CD8-positive, alpha-beta memory T cell (primary cell): ENCODE measurements at places on chromosomes 5 and 9.

DNA sequence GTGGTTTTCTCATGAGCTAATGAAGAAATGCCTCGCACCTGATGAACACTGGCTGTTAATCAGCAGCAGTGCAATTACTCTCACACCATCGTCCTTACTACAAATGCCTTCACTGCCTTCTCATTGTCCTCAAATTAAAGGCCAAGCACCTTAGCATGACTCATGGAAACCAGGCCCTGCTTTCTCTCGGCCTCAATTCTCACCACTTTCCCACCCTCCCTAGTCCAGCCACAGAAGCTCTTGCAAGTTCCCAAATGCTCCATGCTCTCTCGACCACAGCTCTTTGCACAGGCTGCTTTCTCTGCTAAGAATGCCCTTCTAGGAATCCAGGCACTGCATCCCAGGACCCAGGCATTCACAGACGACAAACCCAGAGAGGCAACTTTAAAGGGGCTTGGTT, 94.6 kb upstream of the KLF4 start:
- no peak for DNase-seq

GRCh38 chr9:34134521-34134920, 8.0 kb upstream of the DCAF12 start:
- no peak for DNase-seq

- no peak for DNase-seq
Observed at GRCh38 chr5:133681896-133682295, 69.6 kb upstream of the FSTL4 start.

DNA sequence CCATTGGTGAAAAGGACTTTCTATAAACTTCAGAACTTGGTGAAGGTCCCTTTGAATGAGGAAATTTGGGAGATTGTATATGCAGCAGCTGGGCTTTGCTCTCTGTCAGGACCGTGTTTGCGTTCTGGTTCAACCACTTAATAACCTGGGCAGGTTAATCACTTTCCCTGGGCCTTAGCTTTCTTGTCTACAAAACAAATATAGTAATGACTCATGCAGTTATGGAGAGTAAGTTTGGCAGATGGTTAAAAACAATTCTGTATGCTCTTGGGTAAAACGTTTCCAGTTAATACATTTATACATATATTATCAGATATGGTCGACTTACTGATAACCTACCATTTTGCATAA, 197.0 kb downstream of the ARHGEF28 start:
- no peak for DNase-seq

DNA sequence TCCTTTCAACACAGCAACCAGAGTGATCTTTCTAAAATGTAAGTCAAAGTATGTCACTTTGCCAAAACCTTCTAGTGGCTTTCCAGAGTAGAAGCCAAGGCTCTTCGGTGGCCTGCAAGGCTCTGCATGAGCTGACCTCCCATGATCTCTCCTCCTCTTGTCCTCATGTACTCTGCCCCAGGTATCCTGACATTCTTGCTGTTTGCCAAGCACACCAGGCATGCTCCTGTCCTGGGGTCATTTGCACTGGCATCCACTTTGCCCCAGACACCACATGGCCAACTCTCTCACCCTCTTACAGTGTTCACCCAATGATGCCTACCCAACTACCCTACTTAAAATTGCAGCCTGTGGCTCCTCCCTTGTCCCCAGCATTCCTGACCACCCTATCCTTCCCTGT, 86.3 kb downstream of the ZNF618 start:
- no peak for DNase-seq

DNA sequence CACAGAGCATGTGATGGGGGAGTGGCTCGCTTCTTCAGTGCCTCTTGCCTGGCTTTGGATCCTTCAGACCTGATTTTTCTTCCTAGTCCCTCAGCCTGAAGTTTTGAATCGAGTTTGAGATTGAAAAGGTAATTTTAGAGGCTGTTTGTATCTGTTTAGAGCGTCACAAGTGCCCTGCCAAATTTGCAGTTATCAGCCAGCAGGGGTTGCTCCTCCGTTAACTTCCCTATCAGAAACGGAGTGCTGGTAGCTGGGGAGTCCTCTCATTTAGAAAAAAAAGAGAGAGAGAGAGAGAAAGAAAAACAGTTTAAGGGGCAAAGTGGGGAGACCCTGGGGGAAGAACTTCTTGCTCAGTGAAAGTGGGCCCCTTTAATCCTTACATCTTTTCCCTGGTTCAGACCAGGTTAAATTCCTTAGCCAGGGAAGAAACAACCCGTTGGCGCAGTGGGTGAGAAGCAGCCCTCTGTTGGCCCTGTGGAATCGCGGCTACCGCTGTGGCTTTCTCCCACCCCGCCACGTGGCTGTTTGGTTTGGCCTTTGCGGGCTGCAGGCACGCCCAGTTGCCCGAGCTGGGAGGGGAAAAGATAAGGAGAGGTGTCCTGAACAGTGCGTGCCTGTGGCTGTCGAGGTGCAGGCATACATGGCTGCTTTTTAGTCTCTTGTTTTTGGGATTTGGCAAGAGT, 576.7 kb upstream of the ACO1 start:
- DNase-seq, result no peak

GRCh38 chr5:40551496-40552491, 127.9 kb upstream of the PTGER4 start:
- DNase-seq, result no peak

DNA sequence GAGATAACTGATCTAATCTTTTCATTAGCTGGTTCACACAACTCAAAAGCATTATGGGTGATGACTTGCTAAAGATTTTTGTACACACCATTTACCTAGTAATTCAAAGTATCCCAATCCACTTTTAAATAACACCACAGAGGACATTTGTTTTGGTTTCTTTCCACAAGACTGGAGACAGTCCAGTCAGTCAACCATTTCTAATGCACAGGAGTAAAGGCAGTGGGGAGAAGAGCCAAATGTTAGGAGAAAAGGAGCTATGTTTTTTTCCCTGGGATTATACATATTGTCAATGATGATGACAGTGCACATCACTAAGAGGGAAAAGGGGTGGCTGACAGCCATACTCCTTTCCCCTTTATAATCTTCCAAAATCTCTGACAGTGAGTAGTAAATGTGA, 240.9 kb downstream of the GABRB2 start:
- DNase-seq, result no peak

GRCh38 chr5:66839636-66840185, 243.5 kb downstream of the MAST4 start:
- DNase-seq, result no peak

DNA sequence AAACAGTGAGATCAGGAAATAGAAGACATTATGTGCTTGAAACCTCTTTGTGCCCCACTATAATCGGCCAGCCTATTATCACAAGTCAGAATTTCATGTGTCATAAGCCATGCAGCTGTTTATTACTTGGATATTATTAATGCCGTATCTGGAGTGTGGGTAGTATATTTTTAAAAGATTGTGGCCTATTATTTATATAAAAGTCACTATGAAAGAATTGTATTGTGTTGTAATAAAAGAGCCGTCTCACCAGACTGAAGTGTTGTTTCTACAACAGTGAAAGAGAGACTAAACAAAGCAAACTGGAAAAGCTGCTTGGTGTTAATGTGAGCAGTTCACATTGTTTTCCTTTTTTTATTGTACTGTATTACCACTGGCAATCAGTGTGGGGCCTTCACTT, 449.1 kb downstream of the PSAT1 start:
- no peak for DNase-seq

GRCh38 chr9:85108229-85108628, 438.7 kb downstream of the NTRK2 start:
- DNase-seq, result no peak

DNA sequence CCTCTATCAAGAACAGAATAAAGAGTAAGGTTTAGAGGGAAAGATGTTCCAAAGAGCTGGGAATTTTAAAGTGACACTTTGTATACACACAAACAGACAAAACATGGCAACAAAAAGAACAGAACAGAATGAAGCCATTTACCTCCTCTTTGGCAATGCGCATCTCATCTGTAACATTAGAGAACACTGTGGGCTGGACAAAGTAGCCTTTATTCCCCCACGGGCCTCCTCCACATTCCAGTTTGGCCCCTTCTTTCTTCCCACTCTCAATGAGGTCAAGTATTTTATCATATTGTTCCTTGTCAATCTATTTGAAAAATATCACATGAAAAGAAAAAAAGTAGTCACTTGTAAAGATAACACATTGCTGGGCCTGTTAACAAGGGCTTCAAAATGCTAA, 41.0 kb downstream of the ALDH1A1 start:
- DNase-seq, result no peak

DNA sequence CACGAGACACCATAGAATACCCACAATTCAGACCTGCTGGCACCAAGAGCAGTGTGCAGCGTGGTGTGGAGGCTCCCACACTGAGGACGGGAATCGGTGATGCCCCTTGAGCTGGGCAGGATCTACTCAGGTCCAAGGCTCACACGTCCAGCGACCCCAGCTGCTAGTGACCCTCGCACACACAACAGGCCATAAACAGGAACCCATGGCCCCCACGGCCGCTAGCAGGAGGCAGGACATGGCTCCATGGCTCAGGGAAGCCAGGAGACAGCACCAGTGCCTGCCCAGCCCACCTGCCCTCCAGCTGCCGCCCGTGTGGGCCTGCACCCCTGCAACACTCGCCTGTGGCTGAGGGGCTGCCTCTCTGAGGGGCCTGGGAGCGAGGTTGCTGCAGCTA, 43.4 kb upstream of the SLC9A3 start:
- DNase-seq, result no peak

DNA sequence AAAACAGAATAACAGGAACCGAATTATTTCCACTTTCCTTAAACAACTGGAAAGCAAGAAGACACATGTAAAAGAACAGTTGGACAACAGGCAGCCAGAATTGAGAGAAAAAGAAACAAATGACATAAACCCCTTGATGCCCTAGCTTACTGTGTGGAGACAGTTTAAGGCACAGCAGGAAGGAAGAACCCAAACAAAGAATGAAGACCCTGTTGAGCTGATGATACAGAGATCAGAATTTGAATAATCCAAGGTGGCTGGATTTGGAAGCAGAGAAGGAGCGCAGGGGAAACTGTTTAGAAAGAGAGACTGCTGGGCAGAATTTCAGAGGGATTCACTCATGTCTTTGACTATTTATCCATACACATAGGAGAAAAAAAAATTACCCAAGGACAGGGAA, 316.3 kb upstream of the POU5F2 start:
- no peak for DNase-seq

DNA sequence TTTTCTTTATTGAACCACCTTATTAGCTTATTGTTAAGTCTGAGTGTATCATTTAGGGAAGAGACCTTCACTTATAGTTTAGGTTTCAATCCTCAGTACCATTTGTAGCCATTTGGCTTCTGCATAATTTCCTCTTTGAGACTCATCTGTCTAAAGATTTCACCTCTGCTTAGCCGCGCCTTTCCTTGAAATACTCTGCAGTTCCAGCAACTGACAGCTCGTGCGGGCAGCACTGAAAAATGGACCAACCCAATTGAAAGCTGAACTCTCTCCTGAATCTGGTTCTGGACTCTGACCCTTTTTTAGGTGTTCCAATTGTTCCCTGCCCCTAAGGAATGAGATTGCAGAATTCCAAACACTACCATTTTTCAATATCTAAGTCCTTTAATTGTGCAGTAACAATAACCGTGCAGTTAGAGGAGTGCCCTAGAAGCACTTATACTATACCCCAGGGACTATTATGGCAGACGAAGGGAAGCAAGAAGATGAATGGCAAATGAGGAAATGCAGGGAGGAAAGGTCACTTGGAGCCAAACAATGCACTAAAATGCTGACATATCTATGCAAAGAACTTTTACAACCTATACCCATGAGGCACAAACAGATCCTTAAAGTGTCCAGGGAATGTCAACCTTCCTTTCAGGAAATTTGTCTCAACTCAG, 50.1 kb upstream of the PDE4D start:
- DNase-seq, result no peak

GRCh38 chr5:127561254-127561653, 43.8 kb downstream of the PRRC1 start:
- no peak for DNase-seq

DNA sequence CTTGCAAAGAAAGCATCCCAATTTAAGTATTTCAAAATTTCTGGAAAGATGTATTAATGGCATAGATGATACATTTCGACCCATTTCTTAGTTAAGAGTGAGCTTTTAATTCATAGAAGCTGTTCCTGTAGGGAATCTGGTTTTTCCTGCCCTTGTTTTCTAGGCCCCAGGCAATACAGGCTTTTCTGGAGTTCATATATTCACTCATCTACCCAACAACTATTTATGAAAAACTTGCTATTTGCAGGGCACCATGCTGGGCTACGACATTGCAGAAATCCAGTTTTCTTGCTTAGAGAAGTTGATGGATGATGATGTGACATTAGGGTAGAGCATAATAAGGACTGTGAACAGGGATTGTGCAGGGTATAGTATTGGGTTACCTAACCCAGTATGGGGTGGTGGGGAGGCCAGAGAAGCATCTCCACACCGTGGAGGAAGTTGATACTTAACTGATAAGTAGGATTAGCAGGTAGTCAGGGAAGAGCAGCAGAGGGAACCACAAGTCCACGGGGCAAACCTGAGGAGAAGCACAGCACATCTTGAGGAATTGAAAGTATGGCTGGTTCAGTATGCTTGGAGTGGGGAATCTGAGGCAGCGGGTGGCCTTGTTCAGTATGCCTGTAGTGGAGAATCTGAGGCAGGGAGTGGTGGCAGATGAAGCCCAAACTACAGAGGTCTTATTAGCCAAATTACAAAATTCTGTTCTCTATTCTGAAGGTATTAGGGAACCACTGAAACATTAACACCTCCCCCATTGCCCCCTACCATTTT, 247.5 kb downstream of the ARRDC3 start:
- DNase-seq, result no peak

DNA sequence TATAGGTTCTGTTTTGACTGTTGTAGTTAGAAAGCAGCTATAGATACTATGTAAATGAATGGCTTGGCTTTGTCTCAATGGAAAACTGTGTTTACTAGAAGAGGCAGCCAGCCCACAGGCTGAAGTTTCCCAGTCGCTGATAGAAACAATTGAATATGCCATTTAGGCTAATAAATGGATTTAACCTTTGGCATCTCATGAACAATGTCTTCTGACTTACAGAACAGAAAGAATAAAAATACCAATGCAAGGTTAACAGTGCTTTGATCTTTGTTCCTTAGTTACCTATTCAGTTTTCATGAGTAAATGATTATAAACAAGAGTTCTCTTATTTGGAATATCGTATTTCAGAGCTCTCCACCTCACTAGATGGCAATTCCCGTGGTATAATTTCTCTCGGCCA, 120.6 kb downstream of the PAM start:
- no peak for DNase-seq

- no peak for DNase-seq
Observed at GRCh38 chr9:115367780-115368525, 250.0 kb upstream of the TNC start.

GRCh38 chr5:132821791-132822190, 8.7 kb downstream of the SHROOM1 start:
- DNase-seq, result no peak

- no peak for DNase-seq
Observed at GRCh38 chr5:125215593-125215992, 469.2 kb upstream of the ZNF608 start.

DNA sequence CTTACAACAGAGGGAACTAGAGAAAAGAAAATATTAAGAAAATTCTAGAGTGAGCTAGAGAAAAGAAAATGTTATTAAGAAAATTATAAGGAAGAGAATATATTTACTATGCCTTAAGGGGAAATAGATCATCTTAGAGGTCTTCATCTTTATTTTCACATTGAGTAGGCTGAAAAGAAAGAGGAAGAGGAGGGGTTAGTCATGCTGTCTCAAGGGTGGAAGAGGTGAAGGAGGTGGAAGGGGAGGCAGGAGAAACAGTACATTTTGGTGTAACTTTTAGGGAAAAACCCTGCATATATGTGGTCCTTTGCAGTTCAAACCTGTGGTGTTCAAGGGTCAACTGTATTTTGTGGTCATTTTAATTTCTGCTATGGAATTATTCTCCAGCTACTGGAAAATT, 46.6 kb downstream of the PPIP5K2 start:
- DNase-seq, result no peak

GRCh38 chr9:2603621-2604020, 18.0 kb upstream of the VLDLR start:
- no peak for DNase-seq
